ENCODE measurements at places on chromosomes 1 and 21.
A peak's percentile ranks its signal among the peaks of the same experiment; 100 is the strongest.

GRCh38 chr1:9004700-9005394 lies 21.4 kb downstream of the SLC2A7 start:
- peak; percentile 76 for DNase-seq

GRCh38 chr1:84505493-84506001 lies 639 bp upstream of the SPATA1 start:
- DNase-seq = no peak

DNA sequence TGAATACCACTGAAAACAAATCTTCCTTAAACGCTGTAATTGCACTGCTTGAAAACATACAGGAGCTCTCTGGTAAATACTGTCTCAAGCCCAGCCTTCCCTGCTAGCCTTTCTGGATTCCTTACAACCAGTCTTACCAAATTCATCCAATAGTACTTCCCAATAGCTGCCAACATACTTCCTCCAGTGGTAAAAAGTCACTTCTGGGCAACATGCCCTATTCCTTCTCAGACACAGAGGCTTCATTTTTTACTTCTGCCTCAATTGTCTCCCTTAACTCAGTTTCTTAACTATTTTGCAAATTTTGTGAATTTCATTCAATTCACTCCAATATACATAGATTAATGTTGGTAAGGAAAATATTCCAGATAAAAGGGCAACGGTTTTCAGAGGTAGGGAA lies 166.3 kb downstream of the TBX15 start:
- no peak for DNase-seq

GRCh38 chr21:42900446-42900845 lies 7.3 kb downstream of the NDUFV3 start:
- DNase-seq = no peak

DNA sequence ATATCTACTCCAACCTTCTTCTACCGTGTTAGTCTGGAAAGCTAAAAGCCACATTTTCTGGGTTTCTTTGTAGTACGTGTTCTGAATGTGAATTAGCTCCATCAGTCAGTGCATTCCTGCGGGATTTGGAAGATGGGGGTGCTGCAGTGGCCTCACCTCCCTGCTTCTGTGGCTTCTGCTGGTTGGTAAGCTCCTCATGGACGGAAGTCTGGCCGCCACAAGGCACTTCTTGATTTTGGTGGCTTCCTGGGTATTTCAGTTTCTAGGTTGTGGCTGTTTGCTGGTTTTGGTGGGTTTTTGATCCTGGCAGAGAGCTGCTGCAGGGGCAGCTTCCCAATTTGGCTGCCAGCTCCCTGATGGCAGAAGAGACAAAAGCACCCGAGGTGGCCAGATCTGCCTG lies 20.9 kb upstream of the TACSTD2 start:
- no peak for DNase-seq

GRCh38 chr1:226066415-226067078 lies 4.0 kb downstream of the H3-3A start:
- no peak for DNase-seq

DNA sequence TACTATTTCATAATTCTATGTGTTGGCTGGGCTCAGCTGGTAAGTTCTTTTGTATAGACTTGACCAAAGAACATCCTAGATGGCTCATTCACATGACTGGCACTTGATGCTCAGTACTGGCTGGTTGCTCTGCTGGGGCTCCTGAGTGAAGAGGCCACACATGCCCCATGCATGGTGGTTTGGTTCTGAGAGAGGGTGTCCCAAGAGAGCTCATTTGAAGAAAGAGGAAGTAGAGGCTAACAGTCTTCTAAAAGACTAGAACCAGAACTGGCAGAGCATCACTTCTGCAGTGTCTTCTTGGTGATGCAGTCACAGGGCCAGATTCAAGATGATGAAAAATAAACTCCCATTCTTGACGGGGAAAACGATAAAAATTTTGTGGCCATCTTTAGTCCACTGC lies 5.2 kb upstream of the BACH1 start:
- no peak for DNase-seq

DNA sequence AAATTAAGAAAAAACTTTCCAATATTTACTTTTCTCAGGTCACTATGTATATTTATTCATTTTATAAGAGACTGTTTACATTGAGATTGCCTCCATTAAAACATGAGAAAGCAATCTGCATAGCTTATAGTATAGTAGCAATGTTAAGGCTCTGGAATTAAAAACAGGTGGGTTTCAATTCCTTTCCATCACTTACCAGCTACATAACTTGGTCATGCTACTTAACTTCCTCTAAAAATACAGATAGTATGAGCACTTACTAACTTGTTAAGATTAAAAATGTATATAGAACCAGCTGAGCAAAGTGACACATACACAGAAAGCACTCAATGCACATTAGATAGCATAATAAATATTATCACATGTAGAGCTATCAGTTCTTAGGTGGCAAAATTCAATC lies 76.6 kb downstream of the LYST start:
- DNase-seq = no peak

DNA sequence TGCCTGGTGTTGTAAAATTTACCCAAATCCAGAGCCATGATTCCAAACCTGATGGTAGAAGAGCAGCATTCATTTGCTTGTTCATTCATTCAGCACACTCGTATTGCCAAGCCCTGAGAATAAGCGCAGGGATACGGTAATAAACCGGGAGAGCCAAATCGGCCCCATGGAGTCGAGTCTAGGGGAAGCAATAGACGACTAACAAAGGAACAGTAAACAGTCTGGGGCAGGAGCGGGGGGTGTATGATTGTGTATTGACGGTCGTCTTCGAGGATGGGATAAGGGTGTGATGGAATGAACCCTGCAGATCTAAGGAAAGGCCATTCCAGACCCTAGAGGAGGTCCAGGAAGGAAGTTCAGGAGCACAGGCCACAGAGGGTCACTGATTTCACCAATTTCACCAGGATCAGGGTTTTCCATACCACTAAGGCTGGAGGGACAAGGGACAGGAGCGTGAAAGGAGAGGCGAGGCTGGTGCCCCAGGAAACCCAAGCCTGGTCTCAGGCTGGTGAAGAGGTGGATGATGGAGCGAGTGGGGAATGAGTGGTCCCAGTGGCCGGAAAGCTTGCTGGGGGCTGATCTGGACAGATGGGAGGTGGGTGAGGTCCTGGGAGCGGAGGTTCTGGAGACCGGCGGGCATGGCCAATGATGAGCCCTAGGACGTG lies 61.1 kb upstream of the PDE9A start:
- DNase-seq = no peak

DNA sequence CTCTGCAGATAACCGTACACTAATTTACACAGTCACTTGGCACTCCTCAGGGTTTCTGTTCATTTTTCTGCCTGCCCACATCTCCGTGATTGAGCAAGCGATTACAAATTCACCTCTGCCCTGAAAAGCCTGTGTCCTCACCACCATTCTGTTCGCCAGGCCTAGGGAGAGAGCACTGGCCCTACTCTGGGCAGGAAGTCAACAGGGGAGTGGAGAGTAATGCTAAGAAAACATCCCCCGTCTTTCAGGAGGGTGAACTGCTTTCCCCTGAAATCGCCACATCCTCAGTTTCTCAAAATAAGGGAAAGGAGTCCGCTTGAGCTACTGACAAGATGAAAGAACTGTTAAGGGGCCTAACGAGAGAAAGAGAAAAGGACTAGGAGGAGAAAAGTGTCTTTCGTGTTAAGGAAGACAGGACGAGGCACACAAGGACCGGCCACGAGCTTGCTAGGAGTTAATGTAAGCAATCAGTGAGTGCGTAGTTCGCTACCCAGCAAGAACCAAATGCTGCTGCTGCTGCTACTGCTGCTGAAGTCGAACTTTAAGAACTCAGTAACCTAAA lies 632 bp downstream of the PEX19 start:
- DNase-seq = no peak

DNA sequence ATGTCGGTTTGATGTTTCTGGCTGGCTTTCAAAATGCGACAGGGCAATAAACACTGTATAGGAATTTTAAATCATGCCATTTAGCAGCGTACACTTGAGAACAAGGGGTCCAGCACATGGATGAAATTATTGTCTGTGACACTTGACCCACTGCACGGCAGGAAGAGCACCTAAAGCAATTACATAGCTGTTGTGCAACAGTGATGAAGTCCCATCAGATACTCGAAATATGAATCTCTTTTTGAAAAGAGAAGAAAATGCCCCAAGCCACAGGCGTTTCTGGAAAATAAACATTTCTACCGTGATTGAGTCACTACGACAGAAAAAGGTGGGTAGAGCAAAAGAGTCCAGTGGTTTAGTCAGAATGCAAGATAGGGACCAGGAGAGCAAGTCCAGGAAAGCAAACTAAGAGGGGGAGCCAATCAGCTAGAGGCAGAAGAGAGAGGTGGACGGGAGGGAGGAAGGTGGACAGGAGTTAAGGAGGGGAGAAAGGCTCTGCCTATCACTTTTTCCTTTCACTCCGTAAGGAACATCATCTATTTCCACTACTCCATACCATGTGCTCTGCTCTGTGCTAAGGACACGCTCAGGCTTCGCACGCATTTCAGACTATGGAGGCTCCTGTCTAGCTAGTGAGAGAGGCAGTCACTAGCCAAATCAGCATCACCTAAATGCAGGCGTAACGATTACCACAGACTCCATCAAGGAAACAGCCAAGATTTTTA lies 6.4 kb downstream of the DSCAM start:
- DNase-seq = no peak

DNA sequence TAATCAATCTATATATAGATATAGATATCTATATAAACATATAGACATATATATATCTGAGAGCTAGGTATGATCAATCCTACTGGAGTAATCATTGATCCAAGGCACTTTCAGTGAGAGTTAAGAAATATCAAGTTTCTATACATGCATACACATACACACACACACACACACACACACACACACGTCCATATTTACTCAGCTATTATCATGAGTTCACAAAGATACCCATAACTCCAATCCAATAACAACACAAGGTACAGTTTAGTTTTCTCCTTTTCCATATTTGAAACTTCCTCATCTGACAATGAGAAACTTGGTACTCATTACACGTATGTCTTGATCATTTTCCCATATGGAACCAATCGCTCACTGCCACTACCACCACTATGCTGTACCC lies 27.3 kb upstream of the ZZZ3 start:
- DNase-seq = no peak

DNA sequence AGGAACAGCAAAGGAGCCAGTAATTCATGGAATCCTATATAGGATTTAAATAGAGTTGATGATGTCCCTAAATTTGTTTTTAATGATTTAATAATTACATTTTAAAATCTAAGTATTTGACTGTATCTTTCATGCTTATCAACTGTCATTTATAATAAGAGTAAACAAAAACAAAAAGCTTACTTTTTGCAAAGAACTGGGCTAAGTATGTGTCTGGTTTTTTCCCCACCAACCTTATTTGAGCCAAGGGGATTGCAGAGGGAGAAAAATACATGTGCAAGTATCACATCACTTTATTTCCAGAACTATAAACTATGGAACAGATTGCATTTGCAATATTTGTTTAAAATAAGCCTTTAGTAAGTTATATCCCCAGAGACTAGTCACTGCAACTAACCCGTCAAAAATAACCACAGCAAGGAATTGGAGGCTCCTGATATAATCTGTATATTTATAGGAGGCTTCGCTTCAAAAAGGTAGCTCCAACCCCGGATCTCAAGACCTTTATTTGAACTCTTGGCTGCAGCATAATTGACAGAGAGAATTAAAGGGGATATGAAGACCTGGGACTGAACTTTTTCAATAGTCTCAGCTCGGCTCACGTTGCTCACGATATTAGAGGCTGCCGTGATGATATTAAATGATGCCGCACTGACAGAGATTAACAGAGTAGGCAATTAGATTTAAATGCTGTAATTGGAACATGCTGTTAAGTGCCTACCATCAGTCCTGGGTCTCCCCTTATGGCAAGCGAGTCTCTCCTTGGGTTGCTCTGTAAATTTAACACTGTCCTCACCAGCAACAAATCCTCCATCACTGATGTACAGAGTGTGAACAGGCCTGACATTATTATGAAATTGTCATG lies 329.1 kb upstream of the NFIA start:
- no peak for DNase-seq

- no peak for DNase-seq
Measured at GRCh38 chr1:245704341-245704740, 549.6 kb downstream of the KIF26B start.

DNA sequence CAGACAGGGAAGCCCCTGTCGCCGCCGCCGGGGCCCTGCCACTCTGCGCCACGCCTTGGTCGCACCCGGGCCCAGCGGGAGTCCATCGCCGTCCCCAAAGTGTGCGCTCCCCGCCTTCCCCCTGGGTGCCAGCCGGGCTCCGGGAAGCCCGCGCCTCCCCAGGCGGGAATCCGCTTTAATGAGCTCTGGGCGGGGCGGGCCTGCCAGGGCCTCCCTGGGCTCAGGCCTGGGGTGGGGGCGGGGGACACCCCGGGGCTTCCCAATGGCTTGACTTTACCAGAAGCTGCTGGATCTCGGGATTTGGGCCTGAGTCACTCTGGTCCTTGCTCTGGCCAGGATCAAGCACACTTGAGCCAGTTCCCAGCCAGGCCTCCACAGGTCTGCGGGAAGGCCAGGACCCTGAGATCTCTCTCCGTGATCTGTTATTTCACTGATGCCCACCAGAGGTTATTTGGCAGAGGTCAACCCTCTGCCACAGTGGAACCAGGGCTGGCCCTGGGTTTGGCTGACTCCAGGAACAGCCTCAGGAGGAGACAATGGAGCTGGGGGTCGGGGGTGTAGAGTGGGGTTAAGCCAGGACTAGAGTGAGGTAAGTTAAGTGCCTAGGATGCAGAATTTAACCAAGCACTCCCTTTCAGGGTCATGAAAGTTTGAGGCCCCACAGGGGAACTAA lies 178.4 kb upstream of the EDN2 start:
- DNase-seq = no peak

GRCh38 chr1:205315008-205315618 lies 6.4 kb downstream of the NUAK2 start:
- DNase-seq = no peak

GRCh38 chr1:9807541-9807940 lies 16.2 kb downstream of the CLSTN1 start:
- DNase-seq = no peak

DNA sequence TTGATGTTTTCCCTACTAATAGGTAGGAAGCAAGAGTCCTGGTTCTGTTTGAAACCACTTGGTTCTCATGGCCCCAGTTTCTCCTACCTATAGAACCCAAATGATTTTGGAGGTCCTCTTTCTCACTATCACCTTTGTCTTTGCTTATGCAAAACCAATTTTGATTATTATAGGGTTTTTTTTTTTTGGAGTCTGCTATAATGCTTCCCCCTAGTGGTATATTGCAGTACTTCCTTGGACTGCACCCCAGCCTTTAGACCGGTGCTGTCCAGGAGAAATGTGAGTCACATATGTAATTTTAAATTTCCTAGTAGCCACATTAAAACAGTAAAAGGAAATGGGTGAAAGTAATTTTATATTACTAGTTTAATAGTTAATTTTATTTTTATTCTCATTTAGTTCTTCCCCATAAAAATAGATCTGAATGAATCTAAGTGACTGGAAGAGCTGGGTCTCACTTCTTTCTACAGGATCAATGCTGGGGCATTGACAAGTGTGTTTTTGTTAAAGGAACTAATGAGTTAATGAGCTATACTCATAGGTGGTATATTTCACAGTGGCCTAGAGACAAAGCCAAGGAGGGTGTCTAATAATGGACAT lies 10.6 kb downstream of the FCMR start:
- DNase-seq = no peak

Data from iPS DF 6.9 (cell line).